ENCODE measurements at places on chromosomes 3 and 15. TPM values are rescaled to one million over a fixed set of nuclear protein-coding genes. Genes with fewer than 3 reads are reported as not detected.

The CEMIP gene
- 2.5 TPM for polyA plus RNA-seq

The MEIS2 gene
- 19.7 TPM for polyA plus RNA-seq

The MESP2 gene
- 0.30 TPM for polyA plus RNA-seq

The NANOGP8 gene
- 0.30 TPM for polyA plus RNA-seq

The TMEM43 gene
- polyA plus RNA-seq = 39.4 TPM

The CSPG5 gene
- polyA plus RNA-seq = 2.3 TPM

The XCR1 gene
- 1.2 TPM for polyA plus RNA-seq

The EPHB3 gene
- polyA plus RNA-seq = 9.3 TPM

The FGF12 gene
- polyA plus RNA-seq = 2.1 TPM

The THBS1 gene
- polyA plus RNA-seq = 34.0 TPM

The KCNH8 gene
- polyA plus RNA-seq = 2.2 TPM

The ALS2CL gene
- 30.8 TPM for polyA plus RNA-seq

- no peaks in the 10 kb centered on the region for H3K27me3 ChIP-seq
- no peak overlapping the region for H3K4me3 ChIP-seq
- no peak overlapping the region for H3K27ac ChIP-seq
- H3K4me1 ChIP-seq = peaks cover 3% of the 10 kb centered on the region
- no peaks in the 10 kb centered on the region for H3K36me3 ChIP-seq
These were observed 148.4 kb upstream of the TLE3 start for GRCh38 chr15:70245932-70246622.

GRCh38 chr15:101578443-101578894 lies 73.7 kb downstream of the TM2D3 start:
- no peak for DNase-seq
- no peak overlapping the region for H3K4me3 ChIP-seq
- H3K4me1 ChIP-seq = no peaks in the 10 kb centered on the region
- H3K27ac ChIP-seq = no peak overlapping the region
- H3K36me3 ChIP-seq = no peaks in the 10 kb centered on the region

DNA sequence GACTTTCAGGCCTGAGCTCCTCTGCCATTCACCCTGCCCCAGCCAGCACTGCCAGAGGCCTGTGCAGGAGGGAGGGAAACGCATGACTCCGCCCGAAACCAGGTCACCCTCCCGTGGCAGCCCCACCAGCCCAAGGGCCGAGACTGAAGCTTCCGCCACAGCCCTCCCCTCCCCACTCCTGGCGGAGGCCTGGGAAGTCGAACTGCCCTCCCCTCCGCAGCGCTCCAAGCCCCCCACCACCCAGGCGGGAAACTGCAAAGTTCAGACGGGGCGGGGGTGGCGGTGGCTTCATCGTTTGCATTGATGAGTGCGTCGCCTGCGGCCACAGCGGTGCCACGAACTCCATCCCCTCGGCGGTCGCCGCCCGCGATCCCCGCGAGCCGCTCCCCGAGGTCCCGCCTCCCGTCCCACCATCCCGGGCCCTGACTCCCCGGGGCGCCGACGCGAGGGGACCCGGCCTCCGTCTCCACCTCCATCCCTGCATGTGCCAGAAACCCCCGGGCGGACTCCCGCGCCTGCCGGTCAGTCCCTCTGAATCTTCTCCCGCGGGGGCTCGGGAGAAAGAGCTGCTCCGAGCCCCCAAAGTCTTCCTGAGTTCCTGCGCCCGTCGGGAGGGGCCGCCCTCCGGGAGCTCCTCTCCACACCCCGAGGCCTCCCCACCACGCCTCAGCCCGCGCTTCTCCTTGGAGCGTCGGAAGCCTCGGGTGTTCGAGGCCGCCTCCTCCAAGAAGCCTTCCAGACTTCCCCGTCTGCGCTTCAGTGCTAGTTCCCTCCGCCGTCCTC lies 698 bp downstream of the MELTF start:
- peak overlapping the region; percentile 95 for H3K4me3 ChIP-seq
- H3K27ac ChIP-seq = peak overlapping the region; percentile 83
- no peak for DNase-seq
- H3K4me1 ChIP-seq = peaks cover 35% of the 10 kb centered on the region
- H3K27me3 ChIP-seq = no peaks in the 10 kb centered on the region
- peaks cover 34% of the 10 kb centered on the region for H3K36me3 ChIP-seq

GRCh38 chr15:41543521-41543870 lies 561 bp downstream of the RPAP1 start:
- H3K27me3 ChIP-seq = no peaks in the 10 kb centered on the region
- DNase-seq = no peak
- H3K4me1 ChIP-seq = peaks cover 5% of the 10 kb centered on the region
- H3K4me3 ChIP-seq = peak overlapping the region; percentile 85

- no peaks in the 10 kb centered on the region for H3K27me3 ChIP-seq
- peak; percentile 16 for DNase-seq
- H3K27ac ChIP-seq = peak overlapping the region; percentile 45
- no peak overlapping the region for H3K4me3 ChIP-seq
These were observed 28.3 kb upstream of the CHMP2B start for GRCh38 chr3:87198774-87199173.

DNA sequence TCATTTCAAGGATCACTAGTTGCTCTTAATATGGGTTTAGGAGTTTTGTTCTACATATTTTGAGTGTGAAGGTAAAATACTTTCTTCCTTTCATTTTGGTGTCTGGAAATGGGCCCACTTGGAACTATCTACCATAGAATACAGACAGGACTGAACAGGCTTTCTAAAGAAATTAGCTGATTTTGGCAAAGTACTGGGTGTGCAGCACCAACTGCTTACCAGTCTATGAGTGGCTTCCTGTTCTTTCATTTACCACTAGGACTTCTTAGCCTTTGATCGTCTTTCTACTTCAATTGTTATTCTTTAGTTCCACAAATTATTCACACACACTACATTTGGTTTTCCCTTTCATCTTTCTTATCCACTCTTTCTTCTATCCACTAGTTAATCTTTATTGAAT lies 1196.3 kb downstream of the ROBO1 start:
- H3K27ac ChIP-seq = no peak overlapping the region
- no peaks in the 10 kb centered on the region for H3K27me3 ChIP-seq
- no peak for DNase-seq
- H3K4me3 ChIP-seq = no peak overlapping the region
- H3K36me3 ChIP-seq = no peaks in the 10 kb centered on the region
- no peaks in the 10 kb centered on the region for H3K4me1 ChIP-seq

DNA sequence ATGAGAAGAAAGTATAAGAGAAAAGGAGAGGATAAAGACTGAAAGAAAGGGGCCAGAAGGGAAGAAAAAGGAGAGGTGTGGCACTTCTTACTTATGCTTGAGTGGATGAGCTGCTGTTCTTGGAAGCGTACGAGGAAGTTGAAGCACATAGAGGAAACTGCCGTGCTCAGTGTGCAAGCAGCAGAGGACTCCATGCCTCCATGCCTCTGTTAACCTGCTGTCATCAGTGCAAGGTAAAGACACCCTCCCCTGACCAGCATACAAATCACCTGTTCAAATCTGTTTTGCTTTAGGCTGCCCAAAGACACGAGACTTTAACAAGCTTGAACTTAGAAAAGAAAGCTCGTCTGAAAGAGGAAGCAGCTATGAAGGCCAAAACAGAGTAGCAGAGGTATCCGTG lies 6.4 kb downstream of the WDR5B start:
- H3K4me3 ChIP-seq = no peak overlapping the region
- no peak overlapping the region for H3K27ac ChIP-seq
- DNase-seq = no peak
- H3K4me1 ChIP-seq = no peaks in the 10 kb centered on the region

DNA sequence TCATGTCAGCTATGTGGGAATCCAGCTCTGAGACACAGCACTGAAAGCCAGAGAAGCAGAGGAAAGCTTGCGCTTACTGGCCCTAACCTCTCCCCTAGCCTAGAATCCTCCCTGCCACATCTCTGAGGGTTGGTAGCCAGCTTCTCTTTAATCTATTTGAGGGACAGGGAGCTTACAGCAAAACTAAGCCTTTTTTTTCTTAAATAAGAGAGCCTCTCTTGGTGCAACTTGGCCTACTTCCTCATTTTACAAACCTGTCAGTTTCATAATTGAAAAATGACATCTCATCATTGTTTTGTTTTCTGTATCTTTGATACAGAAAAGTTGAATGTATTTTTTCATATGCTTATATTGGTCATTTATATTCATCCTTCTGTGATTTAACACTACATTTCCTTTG lies 193.9 kb downstream of the ZNF621 start:
- no peaks in the 10 kb centered on the region for H3K36me3 ChIP-seq
- H3K27me3 ChIP-seq = no peaks in the 10 kb centered on the region
- H3K27ac ChIP-seq = no peak overlapping the region
- no peak overlapping the region for H3K4me3 ChIP-seq

DNA sequence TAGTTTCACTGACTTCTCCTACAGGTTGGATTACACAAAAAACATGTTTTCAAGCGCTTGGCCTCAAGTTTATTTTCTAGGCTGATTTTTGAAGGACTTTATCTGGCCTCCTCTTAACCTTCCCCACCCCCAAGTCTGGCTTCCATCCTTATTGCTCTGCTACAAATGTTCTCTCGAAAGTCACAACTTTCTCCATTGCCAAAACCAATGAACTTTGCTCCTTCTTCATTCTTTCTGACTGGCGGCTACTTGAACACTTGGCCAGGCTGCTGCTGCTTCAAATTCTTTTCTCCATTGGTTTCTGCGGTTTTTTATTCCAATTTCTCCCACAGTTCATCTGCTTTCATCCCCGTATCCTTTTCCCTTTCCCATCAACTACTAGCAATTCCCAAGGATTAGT lies 106.6 kb downstream of the TOP2B start:
- H3K27me3 ChIP-seq = no peaks in the 10 kb centered on the region
- DNase-seq = no peak
- H3K36me3 ChIP-seq = no peaks in the 10 kb centered on the region
- no peak overlapping the region for H3K4me3 ChIP-seq

- no peak overlapping the region for H3K4me3 ChIP-seq
- DNase-seq = no peak
- H3K36me3 ChIP-seq = peaks cover 52% of the 10 kb centered on the region
- no peaks in the 10 kb centered on the region for H3K27me3 ChIP-seq
- no peak overlapping the region for H3K27ac ChIP-seq
These were observed 33.7 kb downstream of the ANXA2 start for GRCh38 chr15:60363903-60364611.

- no peaks in the 10 kb centered on the region for H3K4me1 ChIP-seq
- H3K27ac ChIP-seq = no peak overlapping the region
- H3K27me3 ChIP-seq = no peaks in the 10 kb centered on the region
- no peaks in the 10 kb centered on the region for H3K36me3 ChIP-seq
- no peak overlapping the region for H3K4me3 ChIP-seq
- DNase-seq = peak; percentile 20
These were observed 440.6 kb downstream of the MCTP2 start for GRCh38 chr15:94671858-94672532.

- H3K27me3 ChIP-seq = no peaks in the 10 kb centered on the region
- H3K27ac ChIP-seq = peak overlapping the region; percentile 99
- peaks cover 7% of the 10 kb centered on the region for H3K36me3 ChIP-seq
- H3K4me1 ChIP-seq = peaks cover 9% of the 10 kb centered on the region
- H3K4me3 ChIP-seq = peak overlapping the region; percentile 54
These were observed 1.5 kb upstream of the SKIL start for GRCh38 chr3:170355738-170356595.

GRCh38 chr15:74656935-74657535 lies 38.8 kb downstream of the EDC3 start:
- peaks cover 16% of the 10 kb centered on the region for H3K36me3 ChIP-seq
- H3K27me3 ChIP-seq = no peaks in the 10 kb centered on the region
- no peak for DNase-seq
- no peaks in the 10 kb centered on the region for H3K4me1 ChIP-seq
- H3K27ac ChIP-seq = no peak overlapping the region
- no peak overlapping the region for H3K4me3 ChIP-seq

DNA sequence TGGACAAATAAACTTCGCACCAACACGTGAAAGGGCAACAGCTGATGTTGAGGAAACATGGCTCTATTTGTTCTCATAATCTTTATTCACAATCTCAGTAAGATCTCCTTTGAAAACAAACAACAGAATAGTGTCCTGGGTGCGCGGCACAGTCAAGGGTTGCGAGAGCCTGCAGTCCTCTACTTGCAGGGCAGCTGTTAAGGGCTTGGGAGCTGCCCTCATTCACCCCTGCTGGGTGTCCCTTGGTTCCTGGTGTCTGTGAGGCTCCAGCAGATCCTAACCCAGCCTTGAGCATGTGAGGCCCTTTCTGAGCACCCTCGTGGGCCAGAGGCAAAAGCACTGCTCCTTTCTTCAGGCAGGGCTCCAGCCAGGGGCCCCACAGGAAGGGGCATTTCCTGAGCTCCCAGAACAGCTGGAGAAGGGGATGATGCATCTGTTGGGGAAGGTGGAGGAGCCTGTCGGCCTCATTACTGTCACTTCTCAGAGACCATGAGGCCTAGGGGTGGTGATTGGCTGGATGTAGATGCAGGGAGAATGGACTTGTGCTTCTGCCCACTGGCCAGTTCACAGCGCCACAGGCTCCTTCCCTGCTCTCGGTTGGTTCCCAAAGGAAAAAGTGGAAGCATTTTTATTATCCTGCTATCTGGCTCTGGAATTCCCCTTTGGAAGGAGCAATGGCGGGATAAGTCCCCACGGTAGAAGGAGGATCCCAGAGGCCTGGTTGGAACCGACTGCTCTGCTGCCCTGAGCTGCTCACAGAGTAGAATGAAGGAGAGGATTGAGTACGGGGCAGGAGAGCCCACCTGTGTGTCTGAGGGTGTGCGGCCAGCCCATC lies 51.9 kb upstream of the KLF13 start:
- no peak overlapping the region for H3K27ac ChIP-seq
- peaks cover 36% of the 10 kb centered on the region for H3K4me1 ChIP-seq
- peak; percentile 46 for DNase-seq
- H3K27me3 ChIP-seq = no peaks in the 10 kb centered on the region
- no peaks in the 10 kb centered on the region for H3K36me3 ChIP-seq

DNA sequence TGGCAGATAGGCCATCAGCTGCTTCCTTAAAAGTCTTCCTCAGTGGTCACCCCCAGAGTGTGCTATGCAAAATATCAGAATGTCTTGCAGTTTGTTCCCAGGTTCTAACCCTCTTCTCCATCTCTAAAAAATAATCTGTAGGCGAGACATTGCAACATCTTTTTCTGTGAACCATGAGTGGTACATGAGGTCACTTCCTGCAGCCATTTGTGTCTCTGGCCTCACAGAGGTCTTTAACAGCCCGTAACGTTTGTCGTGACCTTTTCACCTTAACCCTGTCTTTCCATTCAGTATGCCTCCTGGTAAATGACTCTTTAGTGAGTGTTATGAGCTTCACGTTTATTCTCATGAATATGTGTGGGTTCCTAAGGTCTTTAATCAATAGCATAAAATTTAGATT lies 145.4 kb downstream of the KLHL25 start:
- peaks cover 43% of the 10 kb centered on the region for H3K36me3 ChIP-seq
- peak; percentile 31 for DNase-seq
- no peaks in the 10 kb centered on the region for H3K27me3 ChIP-seq
- no peak overlapping the region for H3K27ac ChIP-seq
- H3K4me1 ChIP-seq = no peaks in the 10 kb centered on the region
- H3K4me3 ChIP-seq = no peak overlapping the region

DNA sequence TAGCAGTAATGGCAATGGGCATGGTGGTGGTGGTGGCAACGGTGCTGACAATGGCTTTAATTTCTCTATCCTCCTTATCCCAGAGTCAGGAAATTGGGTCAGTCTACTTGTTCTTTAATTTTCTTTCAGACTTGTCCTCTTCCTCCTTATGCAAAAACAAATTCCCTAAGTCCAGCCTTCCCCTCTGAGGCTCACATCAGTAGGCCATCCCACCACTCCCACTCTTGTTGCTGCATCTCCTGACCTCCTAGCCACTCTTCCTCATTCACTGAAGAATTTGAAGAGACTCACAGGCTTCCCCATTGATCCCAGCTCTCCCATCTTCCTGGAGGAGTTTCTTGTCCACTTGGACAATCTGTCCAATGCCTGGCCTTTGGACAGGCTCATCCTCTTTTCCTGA lies 19.9 kb downstream of the DNAJB8 start:
- H3K4me1 ChIP-seq = no peaks in the 10 kb centered on the region
- H3K4me3 ChIP-seq = no peak overlapping the region
- peaks cover 19% of the 10 kb centered on the region for H3K27me3 ChIP-seq

- no peak overlapping the region for H3K4me3 ChIP-seq
- peaks cover 44% of the 10 kb centered on the region for H3K27me3 ChIP-seq
- DNase-seq = no peak
These were observed 12.1 kb upstream of the GATA2 start for GRCh38 chr3:128504963-128505730.

All from large intestine (tissue), 12 donors.